Cardiac muscle cell (in vitro differentiated cells and primary cell): ENCODE measurements at places on chromosomes 11 and 22. TPM values are rescaled to one million over a fixed set of nuclear protein-coding genes. Genes with fewer than 3 reads are reported as not detected.

The SLC35F2 gene
- 10.1 and 12.3 TPM in 2 replicates for polyA plus RNA-seq

The OR51E2 gene
- polyA plus RNA-seq, result not detected in 2 replicates

The GP1BB gene
- 80.9 and 83.2 TPM in 2 replicates for polyA plus RNA-seq

The TRIM3 gene
- 21.5 and 21.9 TPM in 2 replicates for polyA plus RNA-seq

The KRTAP5-1 gene
- polyA plus RNA-seq, result not detected in 2 replicates
